ENCODE measurements at places on chromosomes 11 and 22.

DNA sequence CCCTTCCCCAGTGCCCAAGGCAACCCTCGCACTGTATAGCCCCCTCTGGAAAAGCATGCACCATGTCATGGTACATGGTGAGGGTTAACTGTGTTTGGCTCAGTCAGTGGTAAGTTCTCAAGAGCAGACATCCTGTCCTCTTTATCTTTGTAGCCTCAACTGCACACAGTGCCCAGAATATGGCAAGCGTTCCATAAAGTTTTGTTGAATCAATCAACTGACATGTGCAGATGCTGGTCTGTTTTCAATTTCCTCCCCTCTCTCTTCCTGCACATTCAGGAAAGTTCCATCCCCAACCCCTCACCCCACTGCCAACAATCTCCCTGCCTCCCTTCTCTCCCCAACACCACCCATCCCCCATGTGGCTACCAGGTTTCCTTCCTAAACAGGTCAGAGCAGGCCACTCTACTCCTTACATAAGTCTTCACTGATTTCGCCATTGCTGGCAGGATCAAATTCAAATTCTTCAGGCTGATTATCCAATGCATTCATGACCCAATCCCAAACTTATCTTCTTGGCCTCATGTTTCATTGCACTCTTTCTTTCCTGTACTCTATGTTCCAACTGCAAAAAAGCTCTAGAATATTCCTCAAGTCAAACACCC lies 15.5 kb upstream of the TMPRSS5 start:
- no peak for DNase-seq

GRCh38 chr11:114821621-114822412 lies 143.5 kb downstream of the NXPE2 start:
- peak; percentile 14 for DNase-seq

GRCh38 chr11:77799338-77799737 lies 21.2 kb downstream of the RSF1 start:
- no peak for DNase-seq

GRCh38 chr22:50567721-50568252 lies 5.1 kb upstream of the SYCE3 start:
- DNase-seq: peak; percentile 76

GRCh38 chr22:32961497-32961896 lies 96.7 kb downstream of the SYN3 start:
- no peak for DNase-seq

DNA sequence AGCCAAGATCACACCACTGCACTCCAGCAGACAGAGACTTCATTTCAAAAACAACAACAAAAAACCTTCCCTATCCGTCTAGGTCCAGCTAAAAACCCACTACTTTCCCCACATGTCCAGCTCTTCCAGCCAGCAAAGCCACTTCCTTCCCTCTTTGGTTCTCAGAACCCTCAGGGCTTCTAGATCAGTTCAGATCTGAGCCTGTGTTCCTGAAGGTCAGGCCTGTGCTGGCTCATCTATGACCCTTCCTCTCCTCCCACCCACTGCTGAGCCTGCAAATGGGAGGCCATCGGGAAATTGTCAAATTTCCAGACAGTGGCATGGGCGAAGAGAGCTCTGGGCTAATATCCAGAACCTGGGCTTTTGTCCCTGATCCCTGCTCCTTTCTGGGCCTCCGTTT lies 37.8 kb downstream of the SLCO2B1 start:
- no peak for DNase-seq

- DNase-seq: no peak
Observed at GRCh38 chr11:75919525-75919924, 104.5 kb downstream of the UVRAG start.

DNA sequence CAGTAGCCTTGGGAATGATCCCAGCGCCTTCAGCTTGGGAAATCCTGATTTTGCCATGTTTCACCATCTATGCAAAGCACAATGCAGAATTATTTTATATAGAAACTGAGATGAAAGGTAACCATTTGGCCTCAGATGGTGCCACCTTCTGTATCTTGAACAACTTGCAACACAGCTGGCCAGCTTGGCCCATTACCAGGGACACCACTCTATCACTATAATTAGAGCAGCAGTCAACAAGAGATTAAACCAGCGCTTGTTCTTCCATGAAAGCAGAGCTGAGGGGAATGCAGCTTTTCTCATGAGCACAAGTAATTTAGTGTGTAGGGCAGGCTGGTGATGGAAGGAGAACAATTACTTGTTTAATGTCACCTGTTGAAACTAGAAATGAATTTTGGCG lies 6.7 kb upstream of the ZDHHC13 start:
- DNase-seq: peak; percentile 12

- DNase-seq: no peak
Observed at GRCh38 chr11:128407962-128408361, 179.4 kb downstream of the ETS1 start.

DNA sequence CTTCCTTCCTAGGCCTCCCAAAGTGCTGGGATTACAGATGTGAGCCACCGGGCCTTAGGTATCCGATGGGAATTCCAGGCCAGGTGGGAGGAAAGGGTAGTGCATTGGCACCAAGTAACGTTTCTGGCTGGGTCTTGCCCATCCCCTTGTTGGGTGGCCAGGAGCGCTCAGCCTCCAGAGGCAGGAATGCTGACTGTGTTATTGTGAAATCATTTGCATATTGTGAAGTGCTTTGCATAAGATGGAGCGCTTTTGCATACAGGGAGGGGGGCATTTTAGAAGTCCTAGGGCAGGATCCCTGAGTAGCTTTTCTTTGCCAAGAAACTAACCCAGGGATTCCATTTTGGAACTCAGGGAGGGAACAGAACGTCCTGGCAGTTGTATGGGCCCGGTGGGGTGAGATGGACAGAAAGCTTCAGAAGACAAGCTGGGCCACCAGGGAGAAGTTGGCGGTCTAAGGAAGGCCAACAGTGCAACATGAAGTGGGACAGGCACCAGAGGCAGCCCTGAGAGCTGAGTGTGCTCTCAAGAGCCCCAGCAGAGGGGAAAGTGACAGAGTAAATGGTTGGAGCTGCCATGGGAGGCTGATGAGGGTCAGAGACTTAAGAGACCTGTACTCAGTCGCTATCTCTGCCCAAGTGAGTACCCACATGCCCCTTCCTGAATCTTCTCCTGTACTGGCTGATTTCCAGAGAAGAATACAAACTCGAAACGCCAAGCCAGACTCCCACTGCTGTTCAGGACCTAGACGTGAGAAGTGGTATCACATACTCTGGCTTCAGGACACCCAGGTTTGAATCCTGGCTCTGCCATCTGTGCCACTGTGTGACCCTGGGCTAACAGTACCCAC lies 1.3 kb upstream of the SLC39A13 start:
- DNase-seq: no peak

GRCh38 chr11:33706966-33707365 lies 6.3 kb upstream of the C11orf91 start:
- DNase-seq: no peak

DNA sequence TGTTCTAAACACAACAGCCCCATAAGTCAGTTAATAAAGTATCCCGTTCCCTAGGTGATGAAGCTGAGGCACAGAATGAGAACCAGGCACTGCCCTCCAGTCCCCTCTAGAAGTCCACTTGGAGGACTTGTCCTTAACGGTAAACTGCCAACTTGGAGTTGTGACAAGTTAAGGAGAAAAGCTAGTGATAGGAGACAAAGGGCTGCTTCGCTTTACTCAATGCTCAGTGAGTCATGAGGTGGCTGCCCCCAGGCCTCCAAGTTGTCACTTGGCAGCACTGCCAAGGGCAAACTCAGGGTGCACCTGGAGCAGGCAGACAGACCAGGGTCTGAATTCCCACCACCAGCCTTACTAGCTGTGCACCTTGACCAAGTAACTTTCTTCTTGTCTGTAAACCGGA lies 13.5 kb downstream of the SLC43A1 start:
- no peak for DNase-seq

DNA sequence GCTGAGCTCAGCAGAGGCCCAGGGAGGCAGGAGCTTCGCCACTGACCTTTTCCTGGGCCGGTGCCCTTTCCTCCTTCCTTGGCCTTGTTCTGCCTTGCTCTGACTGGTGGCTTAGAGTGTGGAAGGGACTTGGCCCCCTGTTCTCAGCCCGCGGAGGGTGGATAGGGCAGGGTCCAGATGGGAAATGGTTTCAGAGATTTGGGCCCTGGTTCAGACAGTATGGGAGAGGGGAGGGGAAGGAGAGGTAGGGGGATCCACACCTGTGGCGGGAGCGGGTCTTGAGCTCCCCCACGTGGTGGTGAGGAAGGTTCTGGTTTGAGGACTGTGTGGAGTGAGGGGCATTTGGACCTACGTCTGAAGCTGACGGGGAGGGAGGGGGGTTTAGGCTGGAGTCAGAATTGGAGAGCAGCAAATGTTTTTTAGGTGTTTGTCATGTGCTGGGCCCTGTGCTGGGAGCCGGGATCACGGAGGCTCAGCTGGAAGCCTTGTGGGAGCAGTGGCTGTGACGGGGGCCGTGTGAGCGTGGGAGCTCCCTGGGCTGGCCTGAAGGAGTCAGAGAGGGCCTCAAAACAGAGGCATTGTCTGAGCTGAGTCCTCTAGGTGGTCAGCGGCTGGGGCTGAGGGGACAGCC lies 27.2 kb downstream of the SHANK3 start:
- DNase-seq: peak; percentile 56

Measured in NCI-H82 (cell line).